ENCODE measurements at places on chromosomes 5 and 9. TPM values are rescaled to one million over a fixed set of nuclear protein-coding genes. Genes with fewer than 3 reads are reported as not detected.

GRCh38 chr5:154727361-154727760 is 27.8 kb upstream of the LARP1 start:
- no peak for ATAC-seq

GRCh38 chr9:14437354-14438231 is 123.7 kb upstream of the NFIB start:
- ATAC-seq, result no peak

GRCh38 chr5:42422656-42423280 is 471 bp upstream of the GHR start:
- no peak for ATAC-seq

Gene DIRAS2
- not detected for total RNA-seq

Gene SQSTM1
- 130 TPM for total RNA-seq

GRCh38 chr9:35609820-35610163 is 4.7 kb downstream of the TESK1 start:
- no peak for ATAC-seq

Gene AGXT2
- not detected for total RNA-seq

Gene LEAP2
- total RNA-seq, result 1.8 TPM

DNA sequence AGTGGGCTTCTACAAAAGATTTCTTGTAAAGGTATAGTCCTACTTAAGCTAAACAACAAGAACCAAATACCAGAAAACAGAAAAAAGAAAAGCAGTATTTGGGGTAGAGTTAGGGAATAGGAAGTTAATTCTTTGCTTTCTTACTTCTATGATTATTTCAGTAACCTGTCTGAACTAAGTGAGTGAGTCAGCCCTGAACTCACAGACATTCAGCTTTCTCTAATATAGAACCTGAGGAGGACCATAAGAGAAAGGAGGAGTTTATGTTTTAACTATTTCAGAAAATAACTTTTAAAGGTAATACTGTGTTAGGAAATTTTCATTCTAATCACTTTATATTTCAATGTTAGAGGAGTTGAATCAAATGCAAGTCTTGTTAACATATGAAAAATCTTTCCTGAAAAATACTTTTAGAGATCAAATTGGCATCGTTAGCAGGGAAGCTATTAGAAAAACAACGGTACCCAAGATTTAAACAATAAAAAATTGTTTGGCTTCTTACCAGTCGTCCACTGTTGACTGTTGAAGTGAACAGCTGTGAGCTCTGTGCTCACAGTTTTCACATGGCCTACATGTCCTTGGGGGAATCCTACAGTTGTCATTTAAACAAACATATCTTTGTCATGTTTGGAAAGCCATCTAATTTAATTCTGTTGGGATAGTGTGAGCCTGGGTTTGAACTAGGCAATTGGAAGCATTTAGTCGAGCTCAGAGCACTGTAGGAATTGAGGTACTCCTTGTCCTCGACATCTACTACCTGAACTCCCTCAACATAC is 19.9 kb upstream of the ZFAND5 start:
- no peak for ATAC-seq

Gene TSSK1B
- not detected for total RNA-seq

Gene FXN
- 28.0 TPM for total RNA-seq

Gene HMMR
- 68.0 TPM for total RNA-seq

DNA sequence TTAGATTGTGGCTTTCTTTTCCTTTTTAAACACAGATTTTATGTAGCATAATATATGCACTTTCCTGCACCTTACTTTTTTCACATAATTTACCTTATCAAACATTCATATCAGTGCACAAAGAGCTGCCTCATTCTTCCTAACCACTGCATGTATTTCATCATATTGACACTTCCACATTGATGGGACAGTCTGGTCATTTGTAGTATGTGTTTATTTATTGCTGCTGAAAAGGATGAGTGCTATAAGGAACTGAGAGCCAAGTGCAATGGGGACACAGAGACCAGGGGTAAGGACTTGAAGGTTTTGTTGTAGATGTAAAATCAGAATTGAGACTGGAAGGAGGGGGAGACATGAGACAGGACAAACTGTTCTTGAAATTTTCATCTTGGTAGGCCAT is 193.8 kb downstream of the SMARCA2 start:
- no peak for ATAC-seq

GRCh38 chr5:152501294-152501693 is 96.2 kb upstream of the NMUR2 start:
- no peak for ATAC-seq

- no peak for ATAC-seq
Measured at GRCh38 chr9:26913138-26913668, 20.6 kb upstream of the CAAP1 start.

- no peak for ATAC-seq
Measured at GRCh38 chr9:91864380-91864779, 85.6 kb downstream of the ROR2 start.

DNA sequence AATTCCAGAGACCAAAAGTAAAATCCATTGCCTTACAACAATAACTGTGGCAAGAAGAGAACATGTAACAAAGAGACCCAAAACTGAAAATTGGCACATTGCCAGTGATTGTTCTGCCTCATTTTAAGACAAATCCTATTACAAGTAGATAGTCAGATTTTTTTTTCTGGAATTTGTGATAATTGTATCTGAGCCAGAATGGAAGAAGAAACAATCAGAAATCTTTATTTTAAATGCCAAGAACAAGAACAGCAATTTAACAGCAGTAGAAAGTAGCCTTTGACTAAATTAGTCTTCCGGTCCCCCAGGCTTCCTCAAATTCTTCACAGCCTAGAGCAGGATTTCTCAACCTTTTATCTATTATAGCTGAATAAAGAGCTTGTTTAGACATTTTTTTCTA is 106.7 kb upstream of the PTPN3 start:
- ATAC-seq, result no peak

Gene SLC6A3
- total RNA-seq, result not detected

Gene PCDHGA7
- total RNA-seq, result not detected

GRCh38 chr5:90381213-90381929 is 28.2 kb downstream of the CETN3 start:
- no peak for ATAC-seq

DNA sequence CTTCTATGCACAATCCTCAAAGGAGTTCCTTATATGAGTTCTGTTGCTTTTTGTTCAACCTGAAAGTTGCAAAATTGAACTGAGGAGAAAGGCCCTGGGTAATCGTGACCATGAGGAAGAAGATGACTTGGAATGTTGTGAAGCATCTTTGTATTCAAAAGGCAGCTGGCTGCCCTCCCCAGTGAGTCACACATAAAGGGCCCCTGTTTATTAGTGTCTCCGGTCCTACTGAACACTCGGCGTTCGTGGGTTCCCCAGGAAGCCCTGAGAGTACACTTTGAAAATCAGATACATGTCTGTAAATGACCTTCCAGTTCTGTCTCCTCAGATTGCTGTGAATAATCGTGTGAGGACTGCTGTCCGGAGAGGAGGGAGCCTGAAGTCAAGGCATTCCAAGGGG is 73.6 kb downstream of the C9orf153 start:
- no peak for ATAC-seq
